Posterior vena cava (tissue), 2 donors: ENCODE measurements at places on chromosomes 1 and 21. TPM values are rescaled to one million over a fixed set of nuclear protein-coding genes. Genes with fewer than 3 reads are reported as not detected.

DNA sequence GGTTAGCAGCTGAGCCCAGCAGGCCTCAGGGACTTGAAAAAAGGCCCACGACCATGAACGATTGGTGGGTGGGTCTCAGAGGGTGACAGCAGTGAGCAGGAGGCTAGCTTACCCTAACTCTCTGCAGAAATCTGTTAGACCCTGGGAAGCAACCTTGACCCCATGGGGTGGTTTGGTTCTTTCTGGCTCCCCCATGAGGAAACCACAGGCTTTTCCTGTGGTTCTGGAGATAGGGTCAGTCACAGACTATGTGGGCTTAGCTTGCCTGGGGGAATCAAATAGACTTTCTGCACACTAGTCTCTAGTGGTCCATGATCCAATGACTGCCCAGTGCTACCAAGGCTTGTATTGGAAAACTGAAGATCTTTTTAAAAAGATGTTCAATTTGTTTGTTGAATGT, 118.1 kb downstream of the PLXNA2 start:
- DNase-seq: no peak

- peak; percentile 64 for DNase-seq
These were observed 28.9 kb downstream of the RUNX3 start for GRCh38 chr1:24900985-24901781.

DNA sequence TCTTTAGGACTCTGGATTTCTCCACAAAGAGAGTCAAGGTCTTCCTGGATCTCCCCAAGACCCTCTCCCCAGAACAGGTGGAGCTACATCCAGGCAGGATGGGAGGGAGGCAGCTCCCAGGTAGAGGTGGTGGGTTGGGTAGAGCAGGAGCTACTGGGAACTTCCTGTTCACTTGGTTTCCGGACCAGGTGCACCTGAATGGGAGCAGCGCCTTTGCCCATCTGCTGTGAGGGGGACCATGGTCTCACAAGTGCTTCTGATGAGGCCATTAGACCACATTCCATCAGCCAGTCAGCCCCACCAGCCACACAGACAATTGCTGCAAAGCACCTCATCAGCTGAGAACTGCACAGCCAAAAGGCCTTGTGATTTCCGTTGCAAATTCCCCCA, 188.8 kb downstream of the MATN1 start:
- no peak for DNase-seq

- DNase-seq: peak; percentile 94
These were observed 38.0 kb downstream of the ZBTB8OS start for GRCh38 chr1:32612189-32612881.

DNA sequence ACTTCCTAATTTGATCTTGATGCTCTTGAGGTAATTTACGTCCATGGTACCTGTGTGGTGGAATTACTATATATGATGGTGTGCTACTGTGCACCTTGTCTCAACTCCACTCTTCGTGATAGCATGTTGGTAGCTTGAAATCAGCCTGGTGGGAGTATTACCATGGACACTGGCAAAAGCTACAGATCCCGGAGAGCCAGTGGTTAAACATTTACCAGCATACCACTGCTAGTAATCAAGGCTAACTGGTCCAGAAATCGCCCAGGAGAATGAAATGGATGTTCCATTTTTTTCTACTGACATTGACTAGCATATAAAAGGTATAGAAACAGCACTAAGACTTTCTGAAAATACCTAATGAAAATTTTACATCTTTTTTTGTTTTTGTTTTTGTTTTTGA, 30.6 kb downstream of the ELK4 start:
- DNase-seq: no peak

GRCh38 chr1:198387587-198387986, 152.9 kb downstream of the ATP6V1G3 start:
- DNase-seq: no peak

KCNA3 gene
- 0.71 TPM for total RNA-seq

SDC3 gene
- 47.1 TPM for total RNA-seq
